ENCODE measurements at places on chromosomes 12 and 14.
A peak's percentile ranks its signal among the peaks of the same experiment; 100 is the strongest.

DNA sequence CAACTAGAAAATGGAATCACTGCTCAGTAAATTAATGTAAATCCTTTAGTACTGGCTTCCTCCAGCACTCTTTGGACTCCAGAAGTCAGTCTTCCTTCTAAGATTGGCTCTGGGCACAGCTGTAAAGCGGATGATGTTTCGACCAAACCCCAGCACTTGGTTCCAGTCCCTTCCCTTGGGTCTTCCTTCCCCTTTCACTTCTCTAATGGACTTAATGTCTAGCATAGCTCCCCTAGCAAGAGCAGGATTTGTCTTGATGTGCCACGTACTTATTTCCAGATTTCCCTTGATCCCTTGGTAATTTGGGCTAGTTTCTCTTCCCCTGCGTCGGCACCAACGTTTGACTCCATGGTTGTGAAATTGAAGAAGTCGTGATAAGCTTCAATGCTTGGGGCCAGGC lies 28.3 kb downstream of the C12orf75 start:
- DNase-seq = no peak

DNA sequence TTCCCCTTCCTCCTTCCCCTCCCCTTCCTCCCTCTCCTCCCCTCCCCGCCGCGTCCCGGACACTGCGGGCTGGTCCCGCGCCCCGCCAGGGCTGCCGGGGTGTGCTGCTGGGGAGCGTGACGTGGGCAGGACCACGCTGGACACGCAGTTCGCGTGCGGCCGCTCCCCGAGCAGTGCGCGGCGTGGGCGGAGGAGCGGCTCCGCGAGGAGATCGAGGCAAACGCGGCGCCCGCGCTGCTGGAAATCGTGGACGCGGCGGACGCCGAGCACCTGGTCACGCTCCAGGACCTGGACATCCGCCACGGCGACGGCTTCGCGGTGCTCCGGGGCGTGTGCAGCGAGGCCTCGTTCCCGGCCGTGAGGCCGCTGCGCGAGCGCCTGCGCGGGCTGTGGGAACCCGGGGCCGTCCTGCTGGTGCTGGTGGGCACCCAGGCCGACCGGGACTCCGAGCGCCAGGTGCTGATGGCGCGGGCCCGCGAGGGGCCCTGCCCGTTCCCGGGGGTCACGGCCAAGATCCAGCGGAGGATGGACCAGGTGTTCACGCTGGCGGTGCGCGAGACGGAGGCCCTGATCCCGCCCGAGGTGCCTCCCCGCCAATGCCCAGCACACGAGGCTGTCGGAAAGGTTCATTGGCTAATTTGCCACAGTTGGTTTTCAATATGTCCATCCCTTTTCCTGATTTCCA lies 84.3 kb downstream of the TNFAIP2 start:
- peak; percentile 42 for DNase-seq

GRCh38 chr12:726281-727140 lies 25.9 kb upstream of the WNK1 start:
- DNase-seq = no peak

GRCh38 chr12:93733928-93734327 lies 56.8 kb downstream of the CRADD start:
- no peak for DNase-seq

DNA sequence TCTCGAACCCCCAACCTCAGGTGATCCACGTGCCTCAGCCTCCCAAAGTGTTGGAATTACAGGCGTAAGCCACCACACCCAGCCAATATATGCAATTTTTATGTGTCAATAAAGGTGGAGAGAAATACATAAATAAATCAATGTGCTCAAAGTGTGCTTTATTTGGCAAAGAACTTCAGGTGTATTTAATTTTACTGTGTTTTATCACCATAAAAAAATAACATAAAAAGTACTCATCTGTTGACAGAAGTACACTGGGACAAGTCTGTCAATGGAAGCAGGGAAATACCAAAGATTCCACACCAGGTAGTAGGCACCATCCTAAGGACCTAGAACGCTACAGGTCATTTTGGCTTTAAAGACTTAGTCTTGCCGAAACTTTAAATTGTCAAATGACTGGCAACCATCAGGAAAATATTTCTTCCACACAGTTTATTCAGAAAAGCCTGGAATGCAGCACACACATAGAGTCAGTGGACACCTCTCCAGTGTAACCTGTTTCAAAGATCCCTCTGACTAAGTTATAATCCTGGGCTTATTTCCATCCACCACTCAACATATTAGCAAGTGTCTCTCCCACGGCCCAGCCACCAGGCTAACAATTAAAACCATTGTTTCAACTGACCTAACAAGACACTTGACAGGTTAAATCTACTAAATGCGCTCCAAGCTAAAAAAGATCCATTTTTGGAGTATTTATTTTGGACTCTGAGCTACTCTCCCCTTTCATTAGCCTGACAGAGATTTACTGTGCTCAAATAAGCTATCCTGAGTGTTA lies 4.2 kb downstream of the ERO1A start:
- no peak for DNase-seq

GRCh38 chr12:83473408-83474095 lies 786.8 kb downstream of the TMTC2 start:
- DNase-seq = no peak

DNA sequence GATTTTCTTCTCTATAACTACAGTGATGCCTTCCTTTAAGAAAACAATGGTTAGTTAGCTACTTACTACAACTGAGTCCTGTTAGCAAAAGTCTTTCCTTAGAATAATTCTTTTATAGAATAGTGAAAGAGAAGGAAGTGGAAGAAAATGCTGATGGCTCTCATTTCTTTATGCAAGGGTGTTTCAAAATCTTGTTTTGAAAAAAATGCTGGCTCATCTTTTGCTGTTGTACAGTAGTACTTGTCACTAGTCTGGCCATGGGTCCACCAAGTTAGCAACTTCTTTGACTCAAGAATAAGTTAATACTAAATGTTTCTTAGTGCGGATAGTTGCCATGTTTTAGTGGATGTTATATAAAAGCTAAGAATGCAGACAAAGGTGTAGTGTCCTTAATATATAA lies 225.4 kb downstream of the PTPRO start:
- DNase-seq = no peak

DNA sequence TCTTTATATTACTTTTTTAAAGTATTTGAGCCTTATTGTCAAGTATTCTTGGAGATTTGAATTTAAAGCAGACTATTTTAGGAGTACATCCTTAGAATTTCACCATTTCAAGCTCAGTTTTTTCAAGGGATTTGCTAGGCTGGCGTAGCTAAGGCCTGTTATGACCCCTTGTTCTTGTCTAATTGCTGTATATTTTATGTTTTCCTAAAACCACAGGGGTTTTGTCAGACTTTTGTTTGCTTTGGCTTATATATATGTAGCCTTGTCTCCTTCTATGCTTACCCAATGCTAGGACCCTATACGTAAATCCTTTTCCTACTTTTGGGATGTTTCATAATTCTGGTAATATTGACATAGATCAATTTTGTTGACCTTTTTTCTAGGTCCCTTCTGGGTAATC lies 147.0 kb upstream of the SYT10 start:
- DNase-seq = no peak

- DNase-seq = no peak
Measured at GRCh38 chr12:109131154-109132050, 15.0 kb downstream of the ACACB start.

DNA sequence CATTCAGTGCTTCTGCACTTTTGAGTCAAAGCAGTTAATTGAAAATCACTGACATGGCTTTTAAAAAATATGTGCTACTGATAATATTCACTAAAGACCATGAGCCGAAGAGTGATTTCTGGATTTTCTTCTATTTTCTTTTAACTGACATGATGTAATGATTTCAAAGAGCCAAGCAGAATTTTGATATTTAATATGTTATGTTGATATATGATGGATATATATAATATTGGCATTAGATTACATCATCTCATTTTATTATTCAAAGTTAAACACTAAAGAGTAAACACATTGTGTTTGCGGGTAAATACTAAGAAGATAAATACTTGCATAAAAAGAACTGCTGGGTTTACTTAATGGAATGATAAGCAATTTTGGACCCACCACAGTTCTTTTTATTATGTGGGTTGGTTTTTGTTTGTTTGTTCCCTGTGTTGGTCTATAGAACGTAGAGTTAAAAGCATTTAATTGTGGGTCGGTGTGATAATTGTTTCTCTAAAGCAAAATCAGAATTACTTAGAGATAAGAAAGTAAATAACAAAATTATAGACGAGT lies 692 bp downstream of the SPIC start:
- no peak for DNase-seq

DNA sequence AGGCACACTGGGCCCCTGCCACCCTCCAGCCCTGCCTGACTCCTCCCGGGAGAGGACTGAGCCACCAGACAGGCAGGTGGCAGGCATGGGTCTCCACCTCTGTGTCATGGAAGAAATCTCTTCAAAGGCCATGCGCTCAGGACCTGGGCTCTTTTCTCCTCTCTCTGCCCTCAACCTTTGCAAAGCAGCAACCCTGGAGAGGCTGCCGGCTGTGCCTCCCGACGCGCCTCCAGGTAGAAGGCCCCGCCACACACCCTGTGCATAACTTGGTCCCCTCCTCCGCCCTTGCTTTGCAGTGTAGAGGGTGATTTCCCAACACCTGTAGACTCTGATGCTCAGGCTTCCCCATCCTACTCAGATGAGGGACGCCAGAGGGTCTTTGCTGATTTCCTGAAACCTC lies 28.2 kb upstream of the TMEM179 start:
- no peak for DNase-seq

GRCh38 chr12:130116791-130117190 lies 45.5 kb upstream of the FZD10 start:
- DNase-seq = no peak

- DNase-seq = no peak
Measured at GRCh38 chr14:89415159-89415558, 1.9 kb downstream of the FOXN3 start.

DNA sequence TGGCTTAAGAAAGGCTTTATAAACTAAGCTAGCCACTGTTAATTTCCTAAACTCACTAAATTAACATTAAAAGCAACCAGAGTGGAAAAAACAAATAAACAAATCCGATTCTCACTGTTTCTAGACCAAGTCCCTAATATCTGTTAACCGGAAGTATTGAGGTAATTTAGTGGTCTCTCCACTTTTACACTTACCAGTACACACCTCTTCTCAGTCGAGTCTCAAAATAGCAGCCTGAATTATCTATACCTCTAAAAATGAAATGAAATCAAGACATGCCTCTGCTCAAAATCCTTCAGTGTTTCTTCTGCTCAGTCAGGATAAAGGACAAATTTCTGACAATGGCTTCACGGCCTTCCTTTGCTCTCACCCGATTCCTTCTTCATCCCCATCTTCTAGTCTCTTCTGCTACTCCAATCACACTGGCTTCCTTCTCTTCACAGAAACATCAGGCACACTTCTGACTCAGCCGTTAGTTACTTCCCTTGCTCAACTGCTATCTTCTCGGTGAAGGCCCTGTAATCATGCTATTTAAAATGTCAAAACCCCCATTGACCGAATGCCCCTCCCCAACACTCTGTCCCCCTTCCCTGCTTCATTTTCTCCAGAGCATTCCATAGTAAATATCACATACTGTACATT lies 161.3 kb downstream of the KITLG start:
- DNase-seq = no peak

DNA sequence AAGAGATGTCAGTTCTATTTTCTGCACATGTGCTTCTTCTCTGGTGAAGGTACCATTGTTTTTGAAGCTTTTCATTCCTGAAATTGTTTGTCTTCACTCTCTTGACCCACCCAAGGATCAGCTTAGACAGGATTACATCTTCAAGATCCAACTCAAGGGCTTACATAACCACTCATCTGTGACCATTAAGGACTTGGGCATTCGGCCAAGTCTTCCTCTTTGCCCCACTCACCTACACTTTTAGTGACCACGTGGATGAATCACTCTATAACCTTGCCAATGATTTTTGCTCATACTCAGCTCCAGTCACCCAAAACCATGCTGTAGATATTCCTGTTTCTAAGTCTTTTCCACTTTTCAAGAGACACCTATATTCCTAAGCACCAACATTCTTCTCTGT lies 36.5 kb upstream of the SSTR1 start:
- no peak for DNase-seq

GRCh38 chr14:68553311-68553710 lies 239.6 kb downstream of the ZFP36L1 start:
- DNase-seq = no peak

GRCh38 chr14:22485649-22486048 lies 103.4 kb downstream of the DAD1 start:
- no peak for DNase-seq

DNA sequence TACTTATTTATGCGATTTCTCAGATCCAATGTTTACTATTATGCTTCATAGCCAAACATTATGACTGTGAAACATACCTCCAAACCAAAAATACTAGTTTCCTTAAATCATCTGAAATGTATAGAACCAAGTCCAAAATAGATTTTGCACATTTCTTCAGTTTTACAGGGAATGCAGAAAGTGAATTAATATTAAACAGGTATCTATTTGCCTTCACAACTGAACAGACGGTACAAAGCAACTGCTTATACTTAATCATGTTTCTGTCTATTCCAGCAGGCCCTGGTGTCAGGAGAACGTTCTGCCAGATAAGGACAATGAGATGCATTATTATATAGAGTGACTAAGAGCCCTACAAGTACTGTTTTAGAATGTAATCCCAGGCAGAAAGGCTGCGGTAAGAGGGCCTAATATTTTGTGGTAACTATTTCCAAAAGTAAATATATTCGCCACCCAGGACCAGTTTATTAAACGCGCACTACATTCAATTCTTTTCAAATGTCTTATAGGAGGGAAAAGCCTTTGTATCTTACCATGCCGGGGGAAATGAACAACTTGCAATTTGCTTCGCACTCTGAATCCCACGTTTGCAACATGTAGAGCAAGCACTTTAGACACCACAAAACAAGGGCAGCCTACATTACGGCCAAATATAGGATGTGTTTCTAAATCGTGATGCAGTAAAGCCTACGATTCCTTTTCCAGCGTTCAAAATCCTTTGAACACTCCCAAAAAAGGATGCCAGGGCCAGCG lies 1.5 kb downstream of the CORO1C start:
- DNase-seq = no peak

DNA sequence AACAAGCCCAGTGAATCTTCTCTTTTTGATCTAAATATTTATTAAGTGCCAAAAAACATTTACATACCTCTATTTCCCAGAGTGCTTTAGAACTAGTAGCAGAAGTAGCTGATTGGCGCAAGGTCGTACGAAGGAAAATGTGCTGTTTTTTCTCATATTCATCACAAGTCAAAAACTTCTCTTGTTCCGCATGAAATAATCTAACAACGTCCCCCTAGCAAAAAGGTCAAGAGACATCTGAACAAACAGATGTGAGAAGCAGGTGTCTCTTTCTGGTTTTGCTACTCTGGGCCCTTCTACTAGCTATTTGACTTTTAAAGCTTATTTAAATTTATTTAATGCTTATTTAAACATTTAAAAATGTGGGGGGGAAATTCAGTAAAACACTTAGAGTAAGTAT lies 117.8 kb downstream of the ITPR2 start:
- DNase-seq = no peak

- DNase-seq = peak; percentile 78
Measured at GRCh38 chr12:7142056-7142644, 12.0 kb downstream of the CLSTN3 start.

All from WTC11 (cell line).